Activated naive CD4-positive, alpha-beta T cell treated with anti-CD3 and anti-CD28 coated beads, Interleukin-2, amount 50 U/mL, for 16 hours (primary cell): ENCODE measurements at places on chromosomes 13 and 19.

GRCh38 chr19:35281303-35281702 is 1.0 kb upstream of the HAMP start:
- no peak for DNase-seq

- no peak for DNase-seq
These were observed 305.2 kb downstream of the MTUS2 start for GRCh38 chr13:29125191-29125933.

GRCh38 chr13:48731001-48731658 is 77.4 kb downstream of the CYSLTR2 start:
- DNase-seq: no peak

DNA sequence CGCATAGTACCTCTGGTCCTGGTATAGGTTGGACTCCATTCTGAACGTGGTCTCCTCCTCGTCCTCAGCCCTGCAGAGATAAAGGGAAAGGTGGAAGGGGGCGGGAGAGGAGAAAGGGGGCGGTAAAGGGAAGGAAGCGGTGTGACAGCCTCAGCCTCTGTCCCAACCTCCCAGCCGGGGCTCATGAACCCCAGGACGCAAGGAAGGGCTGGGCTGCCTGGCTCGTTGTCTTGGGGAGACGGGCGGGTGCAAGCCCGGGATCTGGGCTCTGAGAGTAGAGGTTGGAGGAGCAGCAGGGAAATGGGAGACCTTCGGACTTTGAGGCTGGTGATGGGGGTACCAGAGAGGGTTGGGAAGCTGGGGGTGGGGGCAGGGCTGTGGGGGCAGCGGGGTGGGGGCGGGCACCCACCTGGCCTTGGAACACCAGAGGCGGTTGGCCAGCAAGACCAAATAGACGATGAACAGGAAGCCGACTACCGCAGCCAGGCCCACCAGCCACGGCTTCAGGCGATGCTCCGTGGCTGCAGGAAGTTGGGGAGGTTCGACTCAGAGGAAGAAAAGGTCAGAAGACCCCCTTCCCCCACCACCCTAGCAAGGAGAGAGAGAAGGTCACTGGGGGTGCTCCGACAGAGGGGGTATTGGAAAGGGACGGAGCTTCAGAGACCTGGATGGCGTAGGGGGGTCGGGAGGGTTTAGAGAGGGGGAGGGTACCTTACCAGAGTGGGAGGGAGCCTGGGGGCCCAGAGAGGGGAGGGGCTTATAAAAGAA is 1.7 kb downstream of the SMIM24 start:
- DNase-seq: no peak

GRCh38 chr19:2039089-2039958 is 11.7 kb downstream of the MKNK2 start:
- DNase-seq: no peak

- no peak for DNase-seq
These were observed 113.1 kb downstream of the PCDH9 start for GRCh38 chr13:67117010-67117550.

GRCh38 chr13:46527237-46527636 is 25.7 kb upstream of the LRCH1 start:
- DNase-seq: no peak

DNA sequence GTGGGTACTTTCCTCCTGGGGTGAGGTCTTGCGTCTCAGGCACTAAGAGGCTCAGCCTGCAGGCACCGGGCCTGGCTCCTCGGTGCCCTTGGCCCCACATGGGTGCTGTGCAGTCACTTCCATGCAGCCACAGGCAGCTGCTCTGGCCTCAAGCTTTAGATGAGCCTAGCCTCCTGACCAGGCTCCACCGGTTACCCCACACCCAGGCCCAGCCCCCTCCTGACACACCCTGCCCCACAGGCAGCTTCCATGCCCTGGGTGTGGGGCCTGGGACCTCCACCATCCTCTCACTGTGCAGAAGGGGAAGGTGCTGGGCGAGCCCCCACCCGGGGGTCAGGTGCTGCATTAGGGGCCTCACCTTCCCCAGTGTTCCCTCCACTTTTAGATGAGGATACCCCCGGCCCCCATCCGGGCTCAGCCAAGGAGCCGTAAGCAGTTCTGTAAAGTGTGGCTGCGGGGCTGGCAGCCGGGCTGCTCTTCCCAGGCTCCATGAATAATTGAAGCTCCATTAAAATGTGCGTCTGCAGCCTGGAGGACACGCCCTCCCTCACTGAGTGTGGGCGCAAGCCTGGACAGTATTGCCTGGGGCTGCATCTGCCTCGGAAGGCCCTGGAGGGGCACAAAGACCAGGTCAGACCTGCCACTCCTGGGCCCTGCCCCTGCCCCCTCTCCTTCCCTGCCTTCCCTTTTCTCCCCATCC is 72.5 kb upstream of the KCTD15 start:
- no peak for DNase-seq

- no peak for DNase-seq
These were observed 33.1 kb downstream of the MYO16 start for GRCh38 chr13:108662528-108662927.

DNA sequence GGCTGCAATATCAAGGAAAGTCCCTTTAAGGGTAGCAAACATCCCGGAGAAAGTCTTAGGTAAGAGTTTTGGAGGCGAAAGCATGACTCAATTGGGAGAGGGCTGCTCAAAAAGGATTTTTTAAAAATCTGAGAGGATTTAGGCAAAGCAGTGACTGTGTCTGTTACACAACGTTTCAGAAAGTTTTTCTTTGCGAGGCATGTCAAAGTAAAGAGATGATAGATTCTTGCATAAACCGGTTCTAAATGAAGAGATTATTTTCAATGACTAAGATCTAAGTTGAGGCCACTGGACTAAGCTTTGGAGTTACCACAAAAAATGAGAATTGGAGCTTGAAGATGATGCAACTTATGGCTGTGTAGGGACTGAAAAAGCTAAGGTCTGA is 43.7 kb upstream of the ENOX1 start:
- DNase-seq: no peak

DNA sequence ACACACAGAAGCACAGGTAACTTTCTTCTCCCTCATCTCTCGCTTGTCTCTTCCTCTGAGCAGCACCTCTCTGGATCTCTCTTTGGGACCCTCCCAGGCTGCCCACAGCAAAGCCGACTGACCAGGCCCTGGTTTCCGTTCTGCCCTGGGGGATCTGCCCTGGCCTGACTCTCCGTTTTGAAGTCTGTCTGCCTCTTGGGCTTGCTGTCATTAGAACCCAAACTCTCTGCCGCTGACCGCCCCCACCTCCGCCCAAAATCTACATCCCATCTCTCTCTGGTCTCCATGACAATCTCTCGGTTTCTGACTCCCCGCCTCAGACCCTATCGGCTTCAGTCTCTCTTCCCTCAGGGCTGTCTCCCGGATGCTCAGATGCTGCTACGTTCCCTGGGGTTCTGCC is 6.9 kb downstream of the KCNC3 start:
- DNase-seq: no peak

DNA sequence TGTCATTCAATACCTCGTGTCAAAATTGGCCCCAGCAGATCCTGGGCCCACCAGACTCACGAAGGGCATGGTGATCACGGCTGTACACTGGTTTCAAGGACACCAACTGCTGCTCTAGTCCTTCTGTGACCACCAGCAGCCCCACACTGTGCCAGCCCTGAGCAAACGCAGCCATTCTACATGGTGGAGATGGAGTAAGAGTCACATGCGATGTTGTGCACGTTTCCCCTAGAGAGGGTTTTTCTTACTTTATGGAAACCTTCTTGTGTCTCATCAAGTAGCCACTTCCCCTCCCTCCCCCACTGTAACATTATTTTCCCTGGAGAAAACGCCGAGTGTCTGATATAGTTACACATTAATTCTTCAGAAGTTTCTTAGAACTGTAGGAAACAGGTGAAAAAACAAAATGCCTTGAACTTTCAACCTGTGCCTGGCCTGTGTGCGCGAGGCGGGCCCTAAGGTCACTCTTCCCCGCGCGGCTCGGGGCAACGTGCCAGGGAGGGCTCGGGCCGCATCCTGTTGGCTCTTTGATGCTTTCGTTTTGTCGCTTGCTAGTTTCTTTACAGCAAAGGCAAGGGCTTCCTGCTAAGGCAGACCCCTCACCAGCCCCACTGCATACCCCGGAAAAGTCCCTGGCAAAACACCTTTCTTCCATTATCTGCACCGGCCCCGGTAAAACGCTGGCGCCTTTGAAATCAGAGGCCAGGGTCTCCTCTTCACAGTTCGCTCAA is 44.6 kb downstream of the GGACT start:
- DNase-seq: no peak

DNA sequence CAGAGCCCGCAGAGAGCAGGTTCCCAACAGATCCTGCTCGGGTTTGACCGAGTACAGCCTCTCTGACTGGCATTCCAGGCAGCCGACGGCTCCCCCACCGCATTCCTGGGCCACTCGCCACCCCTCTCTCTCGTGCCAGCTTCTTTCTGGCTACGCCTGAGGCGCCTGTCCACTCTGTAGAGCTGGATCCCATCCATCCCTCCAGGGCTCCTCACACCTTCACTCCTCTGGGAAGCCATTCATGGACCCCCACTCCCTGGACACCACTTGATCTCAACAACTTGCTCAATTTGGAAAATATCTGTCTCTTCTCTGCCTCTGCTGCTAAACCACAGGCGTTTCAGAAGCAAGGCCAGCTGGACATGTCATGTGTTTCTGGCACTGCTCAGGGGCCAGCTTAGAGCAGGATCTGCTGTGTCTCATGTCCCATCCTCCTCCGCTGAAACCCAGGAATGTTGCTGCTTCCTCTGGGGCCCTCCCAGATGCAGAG is 30.6 kb upstream of the ATP1A3 start:
- no peak for DNase-seq

GRCh38 chr13:32362574-32362973 is 47.3 kb downstream of the BRCA2 start:
- no peak for DNase-seq

DNA sequence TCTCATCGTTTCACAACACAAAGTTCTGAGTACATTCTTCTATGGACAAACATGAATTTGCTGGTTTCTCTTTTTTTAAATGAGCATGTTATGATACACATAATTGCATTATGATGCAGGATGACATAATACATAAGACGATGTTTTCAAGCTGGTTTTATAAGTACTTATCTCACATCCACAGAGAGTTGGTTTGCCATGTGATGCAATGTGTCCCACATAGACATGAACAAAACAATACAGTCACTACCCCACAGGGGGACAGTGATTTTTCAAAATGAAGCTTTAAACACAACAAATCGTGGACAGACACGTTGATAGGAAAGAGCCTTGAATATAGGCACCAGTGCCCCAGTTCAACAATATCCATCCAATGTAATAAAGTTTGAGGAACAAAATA is 447.1 kb downstream of the KLF12 start:
- DNase-seq: no peak

DNA sequence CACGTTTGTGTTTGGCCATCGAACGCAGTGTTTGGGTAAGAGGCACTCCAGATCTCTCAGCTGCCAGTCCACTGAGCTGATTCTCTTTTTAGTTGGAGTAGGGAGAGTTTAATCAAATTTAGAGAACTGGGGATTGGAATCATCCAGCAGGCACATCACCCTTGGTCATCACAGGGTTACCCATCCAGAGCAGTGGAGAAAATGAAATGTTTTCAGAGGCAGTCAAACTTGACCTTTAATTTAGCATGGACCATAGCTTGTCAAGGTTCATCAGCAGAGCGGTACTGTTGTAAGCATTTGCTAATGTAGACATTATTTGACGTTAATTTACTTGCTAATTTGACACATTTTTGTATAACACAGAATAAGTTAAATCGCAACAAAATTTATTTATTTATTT is 18.4 kb upstream of the FRY start:
- DNase-seq: no peak

DNA sequence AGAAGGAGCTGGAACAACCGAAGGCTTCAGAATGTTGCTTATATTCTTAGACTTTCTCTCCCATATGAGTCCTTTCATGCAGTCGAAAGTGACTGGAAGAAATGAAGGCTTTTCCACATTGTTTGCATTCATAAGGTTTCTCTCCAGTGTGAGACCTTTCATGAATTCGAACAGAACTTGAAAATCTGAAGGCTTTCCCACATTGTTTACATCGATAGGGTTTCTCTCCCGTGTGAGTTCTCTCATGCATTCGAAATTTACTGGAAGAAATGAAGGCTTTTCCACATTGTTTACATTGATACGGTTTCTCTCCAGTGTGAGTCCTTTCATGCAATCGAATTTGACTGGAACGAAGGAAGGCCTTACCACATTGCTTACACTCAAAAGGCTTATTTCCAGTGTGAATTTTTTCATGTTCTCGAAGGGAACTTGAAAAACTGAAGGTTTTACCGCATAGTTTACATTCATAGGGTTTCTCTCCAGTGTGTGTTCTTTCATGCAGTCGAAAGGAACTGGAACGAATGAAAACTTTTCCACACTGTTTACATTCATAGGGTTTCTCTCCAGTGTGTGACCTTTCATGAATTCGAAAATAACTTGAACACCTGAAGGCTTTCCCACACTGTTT is 21.5 kb downstream of the ZNF14 start:
- no peak for DNase-seq

- no peak for DNase-seq
These were observed 83.5 kb downstream of the SACS start for GRCh38 chr13:23350009-23350408.

DNA sequence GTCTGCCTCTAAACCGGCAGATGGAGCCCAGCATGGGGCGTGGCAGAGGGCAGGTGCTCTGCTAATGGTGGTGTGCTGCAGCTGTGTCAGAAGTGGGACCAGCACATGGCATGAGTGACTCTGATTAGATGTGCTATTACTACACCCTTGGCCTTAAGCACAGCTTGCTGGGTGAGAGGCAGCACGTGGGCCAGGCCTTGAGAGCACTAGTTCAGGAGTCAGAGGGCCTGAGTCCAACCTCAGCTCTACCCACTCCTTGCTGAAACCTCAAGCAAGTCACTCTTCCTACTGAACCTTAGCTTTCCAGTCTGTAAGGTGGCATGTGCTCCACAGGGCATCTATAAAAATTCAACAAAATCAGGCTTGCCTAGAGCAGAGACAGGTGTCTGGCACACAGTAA is 22.7 kb downstream of the AKT2 start:
- DNase-seq: no peak

- DNase-seq: no peak
These were observed 2.8 kb downstream of the ZNF536 start for GRCh38 chr19:30374865-30375552.

- no peak for DNase-seq
These were observed 57.4 kb downstream of the TDRD3 start for GRCh38 chr13:60454425-60454824.

DNA sequence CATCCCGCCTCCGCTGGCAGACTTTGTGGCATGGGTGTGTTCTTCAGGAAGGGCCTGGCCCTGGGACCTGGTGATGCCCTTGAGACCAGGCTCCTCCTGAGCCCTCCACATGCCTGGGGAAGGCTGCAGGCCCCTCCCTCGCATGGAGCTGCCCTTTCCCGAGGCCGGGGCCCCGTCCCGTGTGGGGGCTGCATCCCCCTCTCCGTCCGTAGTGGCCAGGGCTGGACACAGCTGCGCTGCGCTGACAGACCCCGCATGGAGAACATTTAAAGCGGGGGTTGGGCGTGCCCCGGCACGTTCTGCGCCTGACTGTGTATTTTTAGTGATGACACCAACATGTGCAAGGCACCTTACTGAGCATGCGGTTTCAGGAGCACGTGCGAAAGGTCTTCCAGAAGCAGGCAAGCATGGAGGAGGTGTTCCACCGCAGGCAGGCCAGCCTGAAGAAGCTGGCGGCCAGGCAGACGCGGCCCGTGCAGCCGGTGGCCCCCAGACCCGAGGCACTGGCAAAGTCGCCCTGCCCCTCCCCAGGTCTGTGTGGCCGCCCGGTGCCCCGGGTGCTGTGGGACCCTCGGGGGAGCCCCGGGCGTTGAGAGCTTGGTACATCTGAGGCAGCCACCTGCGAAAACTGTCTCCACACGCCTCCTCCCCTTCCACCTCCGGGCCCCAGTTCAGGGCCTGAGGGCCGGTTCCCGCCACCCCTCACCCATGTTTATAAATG is 28.8 kb upstream of the F7 start:
- no peak for DNase-seq
